CD4-positive, alpha-beta T cell treated with Interleukin-2 at 100 ng/mL for 4 hours (primary cell): ENCODE measurements at places on chromosomes 16 and 17.
A peak's percentile ranks its signal among the peaks of the same experiment; 100 is the strongest.

- DNase-seq, result no peak
Measured at GRCh38 chr17:15973016-15973415, 26.5 kb downstream of the ZSWIM7 start.

- DNase-seq, result no peak
Measured at GRCh38 chr17:70871180-70871818, 702.0 kb downstream of the KCNJ2 start.

GRCh38 chr16:50522324-50522723 lies 25.9 kb upstream of the NKD1 start:
- DNase-seq, result no peak

DNA sequence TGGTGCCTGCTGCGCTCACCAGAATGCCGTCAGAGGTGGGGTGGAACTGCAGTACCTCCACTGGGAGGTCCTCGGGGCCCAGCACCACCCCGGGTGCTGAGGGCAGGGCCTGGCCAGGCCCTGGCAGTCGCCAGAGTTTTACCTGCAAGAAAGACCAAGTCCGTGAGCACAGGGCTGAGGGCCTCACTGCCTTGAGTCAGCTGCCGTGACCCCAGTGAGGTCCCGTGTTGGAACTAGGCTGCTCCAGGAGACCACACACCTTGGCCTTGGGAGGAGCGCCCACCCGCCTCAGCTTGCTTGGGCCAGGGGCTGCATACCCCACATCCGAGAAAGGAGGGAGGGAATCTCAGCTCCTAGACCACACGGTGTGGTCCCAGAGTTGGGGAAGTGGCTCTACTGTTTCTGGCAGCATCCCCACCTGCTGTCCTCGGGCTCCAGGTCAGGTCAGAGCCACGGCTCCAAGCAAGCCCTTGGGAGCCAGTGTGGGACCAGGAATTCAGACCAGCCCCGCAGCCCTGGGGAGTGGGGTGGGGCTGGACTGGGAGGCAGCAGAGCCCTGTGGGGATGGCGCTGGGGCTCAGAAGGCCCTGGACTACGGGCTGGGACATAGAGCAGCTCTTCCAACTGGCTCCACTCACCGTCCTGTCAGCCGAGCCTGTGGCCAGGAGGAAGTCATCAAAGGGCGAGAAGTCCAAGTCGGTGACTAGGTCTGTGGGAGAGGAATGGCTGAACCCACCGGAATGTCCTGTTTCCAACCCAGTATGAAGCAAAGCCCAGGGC lies 8.7 kb downstream of the CORO7 start:
- no peak for DNase-seq

- no peak for DNase-seq
Measured at GRCh38 chr16:88516601-88517061, 53.6 kb upstream of the ZC3H18 start.

DNA sequence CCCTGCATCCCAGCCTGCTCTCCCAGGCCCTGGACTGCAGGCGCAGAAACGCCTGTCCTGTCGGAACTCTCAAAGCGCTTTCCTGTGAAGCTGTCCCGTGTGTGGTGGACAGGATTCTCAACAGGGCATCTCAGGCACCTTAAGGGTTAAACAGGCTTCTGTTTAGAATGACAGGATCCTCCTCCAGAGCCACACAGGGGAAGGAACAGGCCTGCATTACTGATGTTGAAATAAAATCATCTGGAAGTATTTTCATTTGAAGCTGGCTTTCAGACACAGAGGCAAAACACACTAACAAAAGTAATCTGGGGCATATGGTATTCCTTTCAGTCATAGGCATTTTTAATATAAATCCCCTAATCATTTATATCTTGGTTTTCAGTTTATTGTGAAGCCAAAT lies 7.4 kb downstream of the HS3ST3A1 start:
- DNase-seq, result no peak

DNA sequence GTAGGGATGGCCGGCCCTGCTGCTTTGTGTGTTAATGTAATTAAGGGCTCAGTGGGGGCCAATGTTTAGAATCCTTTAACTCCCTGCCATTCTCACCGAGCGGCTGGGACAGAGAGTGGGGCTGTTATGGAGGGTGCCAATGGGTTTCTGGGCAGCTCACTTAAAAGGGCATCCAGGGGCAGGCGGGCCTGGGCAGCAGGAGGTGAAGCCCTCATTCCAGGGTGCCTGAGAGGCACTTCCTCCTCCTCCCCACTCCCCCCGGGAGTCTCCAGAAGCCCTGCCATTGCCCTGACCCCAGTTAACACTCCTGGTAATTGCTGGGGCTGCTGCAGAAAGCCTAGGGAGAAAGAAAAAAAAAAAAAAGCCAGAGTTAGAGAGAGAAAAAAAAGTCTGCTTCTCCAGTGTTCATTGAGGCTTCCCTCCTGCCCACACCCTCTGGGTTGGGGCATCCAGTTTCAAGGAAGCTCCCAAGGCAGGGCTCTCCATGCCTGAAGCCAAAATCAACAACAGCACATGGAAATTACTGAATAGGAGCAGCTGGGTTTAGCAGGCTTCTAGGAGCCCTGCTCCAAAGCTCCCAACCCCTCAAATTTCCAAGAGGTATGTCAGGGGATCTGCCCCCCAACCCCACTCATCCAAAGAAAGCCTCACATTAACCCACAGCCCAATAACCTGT lies 28.0 kb downstream of the CUEDC1 start:
- no peak for DNase-seq

DNA sequence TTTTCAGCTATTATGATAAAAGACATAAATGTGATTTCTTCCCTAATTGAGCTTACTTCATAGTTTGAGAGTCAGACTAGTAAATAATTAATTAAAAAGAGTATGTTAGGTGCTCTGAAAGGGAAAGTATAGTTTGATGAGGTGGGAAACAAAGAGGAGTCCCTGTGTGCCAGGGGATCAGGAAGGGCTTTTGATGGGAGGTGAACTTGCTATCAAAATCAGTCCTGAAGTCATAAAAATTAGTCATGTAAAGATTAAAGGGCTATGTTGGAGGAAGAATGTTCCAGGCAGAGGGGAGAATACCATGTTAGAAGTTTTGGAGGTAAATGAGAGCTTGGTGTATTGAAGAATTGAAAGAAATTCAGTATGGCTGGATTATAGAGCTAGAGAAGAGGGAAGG lies 31.0 kb downstream of the NFAT5 start:
- no peak for DNase-seq

DNA sequence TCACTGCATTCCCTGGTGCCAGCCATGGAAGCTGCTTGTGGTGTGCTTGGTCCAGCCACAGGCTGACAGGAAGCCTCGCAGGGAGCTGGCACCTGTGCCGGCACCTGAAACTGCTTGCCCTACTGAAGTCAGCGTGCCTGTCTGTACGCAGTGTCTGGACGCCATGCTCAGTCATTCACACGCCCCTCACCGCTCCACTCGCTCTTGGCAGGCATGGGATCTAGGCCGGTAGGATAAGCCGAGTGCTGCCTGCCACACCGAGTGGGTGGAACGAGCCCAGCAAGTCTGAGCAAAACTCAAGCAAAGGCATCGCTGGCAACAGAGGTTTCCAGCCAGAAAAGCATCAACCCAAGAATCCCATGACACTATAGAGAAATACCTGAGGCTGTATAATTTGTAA lies 350.6 kb downstream of the CDH11 start:
- no peak for DNase-seq

- no peak for DNase-seq
Measured at GRCh38 chr17:63505341-63505740, 17.8 kb upstream of the KCNH6 start.

DNA sequence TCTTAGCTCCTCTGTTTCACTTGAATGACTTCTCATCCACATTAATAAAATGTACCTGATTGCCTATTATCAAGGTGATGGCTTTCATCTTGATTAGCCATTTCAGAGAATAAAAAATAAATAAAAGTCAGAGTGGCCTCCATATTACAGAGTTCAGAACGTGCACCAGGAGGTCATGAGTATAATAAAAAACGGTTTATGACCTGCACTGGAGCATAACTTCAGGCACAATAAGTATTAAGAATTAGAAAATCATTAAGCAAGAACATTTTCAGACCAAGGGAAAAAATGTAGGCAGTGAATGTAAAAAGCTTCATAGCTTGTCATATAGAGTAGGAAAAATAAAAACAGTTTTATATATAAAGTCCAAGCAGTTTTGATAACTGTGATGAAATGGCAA lies 11.4 kb downstream of the METTL9 start:
- DNase-seq, result no peak

GRCh38 chr16:6096931-6097670 lies 999.5 kb upstream of the EEF2KMT start:
- DNase-seq, result no peak

DNA sequence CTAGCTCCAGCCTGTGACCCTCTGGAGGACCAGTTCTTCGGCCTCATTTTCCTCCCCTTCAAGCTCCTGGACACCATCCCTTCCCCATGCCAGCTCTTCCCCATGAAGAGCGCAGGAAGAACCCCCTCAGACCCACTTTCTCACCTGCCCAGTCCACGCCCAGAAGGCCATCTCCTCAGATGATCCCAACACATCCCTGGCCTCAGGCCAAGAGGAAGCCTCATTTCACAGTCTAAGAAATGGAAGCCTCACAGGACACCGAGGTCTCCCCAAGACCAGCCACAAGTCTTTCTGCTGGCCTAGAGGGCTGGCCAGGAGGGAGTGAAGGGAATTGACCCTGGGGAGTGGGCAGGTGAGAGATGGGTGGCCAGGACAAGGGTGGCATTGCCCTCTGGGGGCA lies 8.0 kb downstream of the SPATA32 start:
- DNase-seq, result no peak

- DNase-seq, result peak; percentile 59
Measured at GRCh38 chr17:30323895-30324319, 9.9 kb downstream of the TMIGD1 start.

DNA sequence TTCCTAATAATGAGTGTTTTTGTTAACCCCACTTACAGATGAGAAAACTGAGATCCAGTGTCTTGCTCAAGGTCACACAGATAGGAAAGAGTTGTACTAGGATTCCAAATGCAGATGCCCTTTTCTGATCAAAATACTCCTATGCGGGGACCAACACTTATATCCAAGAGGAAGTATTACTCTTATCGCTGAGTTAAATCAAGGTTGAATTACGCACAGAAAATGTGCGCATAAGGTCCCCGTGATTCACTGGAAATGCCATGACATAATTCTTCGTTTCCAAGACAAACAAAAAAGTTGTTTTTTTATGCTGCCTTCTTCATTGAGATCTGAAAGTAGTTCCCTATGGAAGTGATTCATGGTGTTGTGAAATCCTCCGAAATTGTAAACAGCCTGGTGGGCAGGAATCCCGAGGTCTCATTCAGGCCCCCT lies 463.8 kb upstream of the HSBP1 start:
- DNase-seq, result no peak

GRCh38 chr17:63550817-63551639 lies 751 bp downstream of the DCAF7 start:
- no peak for DNase-seq

DNA sequence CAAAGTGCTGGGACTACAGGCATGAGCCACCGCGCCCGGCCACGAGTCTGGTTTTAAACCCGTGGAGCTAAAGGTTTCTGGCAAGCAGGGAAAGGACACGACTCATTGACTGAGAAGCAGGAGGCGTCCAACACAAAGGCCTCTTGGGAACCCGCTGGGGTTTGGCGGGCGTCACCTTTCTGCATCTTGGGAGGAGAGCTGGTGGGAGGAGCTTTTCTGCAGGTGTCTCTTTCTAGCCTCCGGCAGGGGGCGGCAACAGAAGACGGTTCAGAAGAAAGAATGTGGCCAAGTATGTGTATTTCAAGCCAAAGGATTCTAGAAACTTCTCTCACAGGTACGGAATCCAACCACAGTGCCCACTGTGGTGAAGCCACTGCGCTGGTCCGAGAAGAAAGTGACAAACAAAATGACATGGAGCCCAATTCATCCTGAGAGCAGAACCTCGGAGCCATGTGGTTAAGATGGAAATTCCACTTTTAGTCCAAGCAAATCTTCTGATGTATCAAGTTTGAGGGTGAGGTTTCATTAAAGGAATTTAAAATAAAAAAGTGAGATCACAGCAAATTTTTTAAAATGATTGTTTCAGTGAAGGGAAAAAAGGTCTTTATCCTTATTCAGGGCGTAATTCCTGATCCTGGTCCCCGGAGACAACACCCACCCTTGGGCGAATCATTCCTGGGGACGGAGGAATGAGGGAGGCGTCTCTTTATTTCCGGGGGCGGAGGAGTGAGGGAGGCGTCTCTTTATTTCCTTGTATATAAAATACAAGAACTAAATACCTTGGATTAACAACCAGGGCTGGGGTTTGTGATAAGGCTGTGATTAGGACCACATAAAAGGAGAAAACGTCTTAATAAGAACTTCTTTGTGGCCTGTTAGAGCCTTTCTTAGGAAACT lies 97.6 kb downstream of the MRM3 start:
- DNase-seq, result peak; percentile 68

DNA sequence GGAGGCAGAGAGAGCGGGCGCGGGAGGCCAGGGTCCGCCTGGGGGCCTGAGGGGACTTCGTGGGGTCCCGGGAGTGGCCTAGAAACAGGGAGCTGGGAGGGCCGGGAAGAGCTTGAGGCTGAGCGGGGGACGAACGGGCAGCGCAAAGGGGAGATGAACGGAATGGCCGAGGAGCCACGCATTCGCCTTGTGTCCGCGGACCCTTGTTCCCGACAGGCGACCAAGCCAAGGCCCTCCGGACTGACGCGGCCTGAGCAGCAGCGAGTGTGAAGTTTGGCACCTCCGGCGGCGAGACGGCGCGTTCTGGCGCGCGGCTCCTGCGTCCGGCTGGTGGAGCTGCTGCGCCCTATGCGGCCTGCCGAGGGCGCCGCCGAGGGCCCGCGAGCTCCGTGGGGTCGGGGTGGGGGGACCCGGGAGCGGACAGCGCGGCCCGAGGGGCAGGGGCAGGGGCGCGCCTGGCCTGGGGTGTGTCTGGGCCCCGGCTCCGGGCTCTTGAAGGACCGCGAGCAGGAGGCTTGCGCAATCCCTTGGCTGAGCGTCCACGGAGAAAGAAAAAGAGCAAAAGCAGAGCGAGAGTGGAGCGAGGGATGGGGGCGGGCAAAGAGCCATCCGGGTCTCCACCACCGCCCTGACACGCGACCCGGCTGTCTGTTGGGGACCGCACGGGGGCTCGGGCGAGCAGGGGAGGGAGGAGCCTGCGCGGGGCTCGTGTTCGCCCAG lies 1.2 kb upstream of the CBX4 start:
- no peak for DNase-seq

DNA sequence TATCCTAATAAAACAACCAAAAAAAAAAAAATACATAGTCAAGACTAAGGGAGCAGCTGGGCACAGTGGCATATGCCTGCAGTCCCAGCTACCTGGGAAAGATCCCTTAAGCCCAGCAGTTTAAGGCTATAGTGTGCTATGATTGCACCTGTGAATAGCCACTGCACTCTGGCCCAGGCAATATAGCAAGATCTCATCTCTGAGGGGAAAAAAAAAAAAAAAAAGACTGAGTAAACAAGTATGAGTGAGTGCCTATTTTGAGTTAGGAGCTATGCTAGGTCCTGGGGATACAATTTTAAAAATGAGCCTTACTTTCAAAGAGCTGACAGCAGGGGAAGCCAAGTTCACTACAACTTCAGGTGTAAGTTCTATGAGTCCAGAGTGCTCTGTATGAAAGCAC lies 55.4 kb downstream of the GRB2 start:
- no peak for DNase-seq

GRCh38 chr17:49571283-49571682 lies 4.4 kb upstream of the NXPH3 start:
- DNase-seq, result no peak

DNA sequence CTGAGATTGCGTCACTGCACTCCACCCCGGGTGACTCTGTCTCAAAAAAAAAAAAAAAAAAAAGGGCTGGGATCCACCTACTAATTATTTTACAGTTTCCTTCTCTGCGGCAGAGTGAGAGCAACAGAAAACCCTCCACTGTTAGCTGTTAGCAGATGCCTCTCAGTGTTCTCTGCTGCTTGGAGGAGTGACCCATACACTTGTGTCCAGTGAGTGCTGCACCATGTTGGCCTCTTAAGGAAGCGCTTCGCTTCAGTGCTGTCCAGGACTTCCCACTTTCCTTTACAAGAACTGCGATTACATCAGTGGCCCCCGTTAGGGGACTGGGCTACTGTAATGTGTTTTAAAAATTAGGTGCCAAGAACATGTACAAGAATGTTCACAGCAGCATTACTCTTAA lies 18.4 kb upstream of the CLEC18B start:
- no peak for DNase-seq
